ENCODE measurements at places on chromosomes 13 and 19.
A peak's percentile ranks its signal among the peaks of the same experiment; 100 is the strongest.

GRCh38 chr13:44768775-44769581, 192.8 kb upstream of the TSC22D1 start:
- no peak for DNase-seq

DNA sequence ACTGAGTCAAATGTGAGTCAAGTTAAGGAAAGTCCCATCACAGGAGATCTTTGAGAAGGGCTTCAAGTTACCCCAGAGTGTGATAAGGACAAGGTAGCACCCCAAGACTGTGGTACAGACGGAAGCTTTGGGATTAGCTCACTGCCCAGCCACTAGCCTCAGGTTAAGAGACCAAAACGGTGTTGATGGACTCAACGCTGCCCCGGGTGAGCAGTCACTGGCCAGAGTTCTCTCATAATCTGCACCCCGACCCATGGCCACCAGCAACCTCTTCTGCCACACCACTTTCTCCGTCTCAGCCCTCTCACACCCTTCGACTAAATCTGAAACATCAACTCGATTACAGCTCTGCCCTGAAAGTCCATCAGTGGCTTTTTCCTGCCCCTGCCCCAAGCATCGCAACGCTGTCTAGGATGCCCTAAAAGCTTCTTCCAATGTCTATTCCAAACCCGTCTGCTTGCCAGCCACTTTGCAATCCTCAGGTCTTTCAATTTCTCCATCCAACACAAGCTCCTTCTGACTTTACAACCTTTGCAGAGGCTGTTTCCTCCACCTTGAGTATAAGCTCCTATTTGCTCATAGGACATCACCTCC, 5.6 kb downstream of the HNRNPL start:
- no peak for DNase-seq

DNA sequence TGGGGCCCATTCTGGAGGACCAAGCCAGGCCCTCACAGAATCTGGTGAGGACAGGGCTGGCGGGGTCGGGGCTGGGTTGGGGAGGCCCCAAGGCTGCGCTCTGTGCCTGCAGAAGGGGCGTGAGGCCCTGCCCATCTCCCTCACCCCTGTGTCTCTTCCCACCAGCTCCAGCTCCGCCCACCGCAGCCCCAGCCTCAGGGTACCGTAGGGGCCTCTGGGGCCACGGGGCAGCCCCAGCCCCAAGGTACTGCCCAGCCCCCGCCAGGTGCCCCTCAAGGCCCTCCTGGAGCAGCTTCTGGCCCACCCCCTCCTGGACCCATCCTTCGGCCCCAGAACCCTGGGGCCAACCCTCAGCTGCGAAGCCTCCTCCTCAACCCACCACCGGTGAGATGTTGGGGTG, 15.4 kb upstream of the PTOV1 start:
- no peak for DNase-seq

GRCh38 chr13:77548594-77548993, 13.1 kb downstream of the SCEL start:
- DNase-seq, result no peak

DNA sequence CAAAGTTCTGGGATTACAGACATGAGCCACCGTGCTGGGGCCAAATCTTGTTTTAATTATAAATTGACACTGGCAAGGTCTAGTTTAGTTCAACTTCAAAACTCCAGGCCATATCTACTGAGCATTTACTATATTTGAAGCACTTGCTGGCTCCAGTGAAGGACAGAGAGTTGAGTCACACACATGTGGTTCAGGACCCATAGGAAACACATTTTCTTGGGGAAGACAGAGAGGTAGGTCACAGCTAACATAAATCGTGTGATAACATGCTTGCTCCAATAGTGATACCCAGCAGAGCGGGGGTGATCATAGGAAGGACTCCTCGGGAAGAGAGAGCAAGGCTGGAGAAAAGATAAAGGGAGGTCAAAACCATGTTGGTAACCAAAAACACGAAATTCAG, 170.6 kb upstream of the TSC22D1 start:
- no peak for DNase-seq

GRCh38 chr13:32881074-32881776, 135.0 kb upstream of the KL start:
- DNase-seq, result no peak

DNA sequence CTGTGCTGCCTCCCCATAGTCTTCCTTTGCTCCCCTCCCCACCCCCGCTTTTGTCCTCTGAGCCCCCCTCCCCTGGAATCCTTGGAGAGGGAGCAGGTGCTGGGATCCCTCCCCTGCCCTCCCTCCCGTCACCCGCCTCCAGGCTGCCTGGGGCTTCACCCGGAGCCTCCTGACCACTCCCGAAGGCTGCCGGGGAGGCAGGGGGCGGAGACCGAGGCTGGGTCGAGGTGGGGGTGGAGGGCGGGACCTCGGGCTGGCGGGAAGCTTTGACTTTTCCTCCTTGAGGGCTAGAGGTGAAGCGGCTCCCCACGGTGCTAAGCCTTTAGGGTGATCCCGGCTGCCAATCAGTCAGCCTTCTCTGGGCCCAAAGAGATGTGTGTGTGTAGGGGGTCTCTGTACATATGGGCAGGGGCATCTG, 1.5 kb downstream of the KMT5C start:
- DNase-seq, result no peak

DNA sequence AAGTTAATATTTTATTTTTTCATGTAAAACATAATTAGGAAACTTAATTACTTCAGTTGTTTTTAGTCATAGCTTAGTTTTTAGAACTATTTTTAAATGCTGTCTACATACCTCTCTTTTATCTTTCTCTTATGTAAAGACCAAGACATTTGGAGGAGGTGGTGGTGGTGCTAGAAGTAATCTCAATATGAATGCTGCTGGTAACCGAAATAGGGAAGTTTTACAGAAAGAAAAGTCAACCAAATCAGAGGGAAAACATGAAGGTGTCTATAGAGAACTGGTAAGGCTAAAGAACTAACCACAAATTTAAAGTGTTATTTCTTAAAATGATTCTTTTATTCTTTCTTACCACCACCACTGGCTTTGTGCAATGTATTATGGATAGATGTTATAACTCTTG, 97.3 kb downstream of the TDRD3 start:
- no peak for DNase-seq

DNA sequence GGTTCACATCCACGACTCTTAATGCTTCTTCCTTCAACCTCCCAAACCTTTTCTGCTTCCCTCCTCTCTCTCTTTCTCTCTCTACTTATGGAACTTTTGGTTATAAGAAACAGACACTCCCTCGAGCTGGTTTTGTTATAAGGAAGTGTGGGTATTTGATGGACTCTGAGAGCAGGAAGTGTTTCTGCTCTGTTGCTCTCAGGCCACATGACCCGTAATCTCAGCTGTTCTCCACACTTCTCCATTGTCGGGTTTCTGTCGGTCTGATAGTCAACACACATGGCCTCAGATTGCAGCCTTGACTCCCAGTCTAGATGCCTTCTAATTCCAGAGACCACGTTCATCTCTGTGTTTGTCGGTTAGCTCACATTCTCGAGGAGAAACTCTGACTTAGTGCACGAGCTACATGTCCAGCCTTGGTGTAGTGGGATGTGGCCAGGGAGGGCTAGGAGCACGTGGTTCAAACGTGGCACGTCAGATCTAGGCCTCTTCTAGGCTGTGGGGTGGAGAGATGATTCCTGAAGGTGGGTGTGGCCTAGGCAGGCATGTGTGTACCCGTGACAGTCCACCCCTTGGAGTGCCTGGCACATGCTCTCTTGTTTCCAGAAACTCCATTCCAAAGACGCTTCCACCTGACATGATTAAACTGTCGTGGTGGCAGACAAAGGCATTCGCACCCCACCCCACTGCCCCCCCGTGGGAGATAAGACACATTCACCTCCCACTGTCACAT, 26.3 kb downstream of the CNFN start:
- DNase-seq, result no peak

DNA sequence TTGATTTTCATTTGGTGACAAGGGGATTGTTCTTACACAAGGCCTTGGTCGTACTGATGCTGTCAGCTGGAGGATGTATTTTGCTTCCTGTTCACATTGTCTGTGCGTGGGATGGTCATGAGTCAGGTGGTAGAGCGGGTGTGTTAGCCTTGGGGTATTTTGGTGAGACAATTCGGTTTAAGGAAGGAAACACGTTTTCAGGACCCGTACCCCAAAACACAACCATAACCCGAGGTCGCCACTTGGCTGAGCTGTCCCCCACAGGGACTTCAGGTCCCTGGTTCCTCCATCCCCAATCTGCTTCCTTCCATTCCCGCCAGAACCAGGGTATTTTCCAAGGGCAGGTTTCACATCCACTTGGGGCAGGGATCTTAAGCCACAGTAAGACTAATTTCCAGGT, 15.0 kb downstream of the MYO9B start:
- no peak for DNase-seq

GRCh38 chr13:96238861-96239260, 149.0 kb downstream of the HS6ST3 start:
- no peak for DNase-seq

DNA sequence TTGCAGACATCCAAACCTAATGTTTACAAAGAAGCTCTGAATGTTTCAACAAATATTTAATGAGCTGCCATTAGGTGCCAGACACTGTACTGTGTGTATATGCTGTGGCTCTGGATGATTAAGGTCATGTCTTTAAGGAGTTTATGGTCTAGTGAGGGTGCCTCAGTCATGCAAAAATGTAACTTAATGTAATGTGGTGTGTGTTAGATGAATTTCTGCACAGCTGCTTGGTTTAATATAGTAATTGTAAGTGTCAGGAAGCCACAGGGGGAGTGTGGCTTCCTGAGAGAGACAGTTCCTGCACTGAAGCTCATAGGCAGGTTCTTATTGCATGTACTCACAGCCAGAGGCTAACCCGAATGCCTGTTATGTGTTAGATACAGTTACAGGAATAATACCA, 43.3 kb downstream of the SPATA13 start:
- DNase-seq, result no peak

- DNase-seq, result no peak
Observed at GRCh38 chr19:48568345-48568886, 16.4 kb downstream of the SULT2B1 start.

DNA sequence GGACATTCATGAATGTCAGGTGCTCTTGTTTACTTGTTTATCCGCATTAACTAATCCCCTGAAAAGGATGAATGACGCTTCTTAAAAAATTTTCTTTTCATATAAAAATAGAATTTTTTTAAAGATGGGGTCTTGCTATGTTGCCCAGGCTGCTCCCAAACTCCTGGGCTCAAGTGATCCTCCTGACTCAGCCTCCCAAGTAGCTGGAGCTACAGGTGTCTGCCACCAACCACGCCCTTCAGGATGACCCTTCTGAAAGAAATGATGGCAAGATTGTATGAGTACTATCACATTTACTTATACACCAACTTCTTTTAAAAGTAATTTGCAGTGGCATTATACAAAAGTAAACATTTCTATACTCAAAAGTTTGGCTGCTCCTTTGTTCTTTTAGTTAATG, 6.2 kb upstream of the EBPL start:
- DNase-seq, result no peak

GRCh38 chr19:44430956-44431355, 17.3 kb downstream of the ZNF229 start:
- DNase-seq, result no peak

DNA sequence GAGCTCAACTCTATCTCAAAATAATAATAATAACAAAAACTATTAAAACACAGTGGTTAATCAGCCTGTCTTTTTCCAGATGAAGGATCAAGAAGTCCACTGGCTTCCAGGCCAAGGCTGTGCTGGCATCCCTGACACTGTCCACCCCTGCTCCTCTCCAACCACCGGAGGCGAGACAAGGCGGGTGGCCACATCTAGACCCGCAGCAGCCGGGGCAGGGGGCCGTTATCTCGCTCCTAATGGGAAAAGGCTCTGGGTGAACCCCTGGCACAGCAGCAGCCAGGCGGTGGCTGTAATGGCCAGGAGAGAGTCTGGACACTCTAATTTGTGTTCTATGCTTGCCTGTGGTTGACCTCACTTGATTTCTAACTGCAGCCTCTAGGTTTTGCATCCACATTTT, 158.0 kb upstream of the SOX1 start:
- no peak for DNase-seq

DNA sequence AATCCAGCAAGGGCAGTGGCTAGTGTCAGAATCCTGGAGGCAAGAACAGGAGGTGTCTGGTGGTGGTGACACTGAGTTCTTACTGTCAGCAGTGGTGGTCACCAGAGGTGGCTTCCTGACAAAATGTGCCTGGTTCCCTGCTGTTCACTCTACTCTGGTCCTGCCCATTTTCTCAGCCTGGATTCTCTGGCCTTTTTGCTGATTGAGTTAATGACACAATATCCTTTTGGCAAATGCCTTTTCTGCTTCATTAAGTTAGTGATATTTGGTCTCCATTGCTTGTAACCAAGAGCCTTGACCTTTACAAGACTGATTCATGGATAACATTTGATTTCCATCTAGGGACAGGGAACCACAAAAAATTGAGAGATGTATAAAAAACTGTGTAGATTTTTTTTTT, 51.1 kb downstream of the RFC3 start:
- no peak for DNase-seq

GRCh38 chr13:32426191-32426989, 1.5 kb downstream of the N4BP2L1 start:
- peak; percentile 49 for DNase-seq
